ENCODE measurements at places on chromosomes 6 and 20.

DNA sequence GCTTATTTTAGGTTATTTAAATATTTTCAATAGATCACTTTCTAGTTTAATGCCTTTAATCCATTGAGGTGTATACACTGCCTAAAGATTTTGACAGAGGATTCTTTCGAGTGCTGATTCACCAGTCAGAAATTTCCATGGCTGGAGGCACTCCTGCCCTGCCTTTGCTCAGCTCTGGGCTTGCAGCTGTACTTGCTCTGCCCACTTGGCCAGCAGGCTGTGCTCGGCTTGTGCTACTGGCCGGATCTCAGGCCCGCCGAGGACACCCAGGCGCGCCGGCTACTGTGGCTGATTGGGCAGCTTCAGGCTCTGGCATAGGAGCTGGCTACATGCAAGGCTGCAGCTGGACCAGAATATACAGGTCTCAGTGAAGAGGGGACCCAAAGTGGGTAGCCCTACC lies 675.1 kb upstream of the MMS22L start:
- no peak for DNase-seq

- no peak for DNase-seq
Observed at GRCh38 chr6:112827793-112828192, 480.7 kb downstream of the RFPL4B start.

DNA sequence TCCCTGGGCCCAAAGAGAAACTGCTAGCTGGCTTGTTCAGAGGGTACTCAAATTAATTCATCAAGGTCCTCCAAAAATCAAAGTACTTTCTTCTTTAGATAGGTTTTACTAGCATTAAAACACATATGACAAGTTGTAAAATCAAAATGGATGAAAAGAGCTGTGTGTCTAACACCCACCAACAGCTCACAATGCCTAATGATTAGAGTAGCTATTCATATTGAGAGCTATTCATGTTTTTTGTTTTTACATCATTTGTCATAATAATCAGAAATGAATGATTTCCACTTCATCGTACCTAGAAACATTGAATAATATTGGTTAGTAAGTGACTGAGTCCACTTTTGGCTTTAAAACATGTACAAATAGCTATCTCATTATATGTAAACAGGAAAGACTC lies 289.9 kb upstream of the RUNX2 start:
- DNase-seq, result no peak

DNA sequence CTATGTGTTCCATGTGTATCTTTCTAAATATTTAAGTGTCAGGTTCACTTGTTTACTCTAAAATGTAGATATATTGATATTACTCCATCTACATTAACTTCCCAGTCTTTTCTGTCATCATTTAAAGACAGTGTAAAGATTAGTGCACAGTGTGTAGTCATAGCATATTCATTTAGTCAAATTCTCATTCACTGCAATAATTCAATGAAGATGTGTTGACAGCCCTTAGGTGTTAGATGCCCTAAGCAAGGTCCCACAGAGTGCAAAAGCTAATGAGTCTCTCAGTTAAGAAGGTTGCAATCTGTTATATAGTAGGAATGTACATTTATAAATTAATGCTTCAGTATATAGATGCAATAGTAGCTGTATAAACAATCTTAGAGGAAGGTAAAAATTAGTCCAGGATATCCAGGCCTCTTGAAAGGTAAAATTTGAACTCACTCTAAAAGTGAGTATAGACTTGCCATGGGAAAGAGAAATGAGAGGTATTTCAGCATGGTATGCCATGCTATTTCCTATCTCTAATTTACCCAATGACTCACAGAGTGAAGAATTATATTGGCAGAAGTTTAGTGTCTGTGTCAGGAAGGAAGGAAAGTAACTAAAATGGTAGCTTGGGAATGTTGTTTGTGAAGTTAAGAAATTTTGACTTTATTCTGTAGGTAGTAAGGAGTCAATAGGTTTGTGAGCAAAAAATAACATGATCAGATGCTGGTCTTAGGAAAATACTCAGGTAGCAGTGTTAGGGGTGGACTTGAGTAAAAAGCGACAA lies 969.9 kb upstream of the CITED2 start:
- DNase-seq, result no peak

DNA sequence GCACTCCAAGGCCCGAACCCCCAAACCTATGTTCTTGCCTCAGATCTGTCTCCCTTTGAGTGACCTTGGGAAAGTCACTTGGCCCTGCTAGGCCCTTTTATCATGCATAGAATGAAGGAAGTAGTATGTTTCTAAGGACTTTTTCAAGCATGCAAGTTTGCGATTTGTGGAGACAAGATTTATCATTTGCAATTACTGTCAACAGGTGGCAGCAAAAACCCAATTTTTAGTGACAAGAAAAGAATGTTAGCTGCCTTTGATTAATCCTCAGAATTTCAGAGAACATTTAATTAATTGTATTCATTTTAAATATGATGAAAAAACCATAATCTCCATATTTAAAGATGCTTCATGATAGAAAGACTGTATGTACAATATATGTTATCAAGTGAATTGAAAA lies 28.3 kb upstream of the PREP start:
- DNase-seq, result no peak

DNA sequence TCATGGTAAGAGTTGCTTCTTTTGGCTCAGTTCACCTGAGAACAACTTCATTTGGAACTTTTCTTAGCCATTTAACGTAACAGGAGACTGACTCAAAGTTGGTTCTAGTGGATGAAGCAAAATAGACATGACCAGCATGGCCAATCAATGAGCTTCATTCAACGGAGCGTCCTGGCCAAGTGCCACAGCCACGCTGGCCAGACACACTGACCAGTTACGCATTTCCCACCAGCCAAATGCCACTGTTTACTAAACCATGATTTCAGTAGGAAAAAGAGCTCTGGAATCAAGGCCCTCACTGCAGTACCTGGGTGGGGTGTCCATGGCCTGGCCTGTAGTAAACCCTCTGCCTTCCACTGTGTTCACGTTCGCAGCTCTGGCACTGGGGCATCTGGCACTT lies 80.4 kb downstream of the POPDC3 start:
- no peak for DNase-seq

DNA sequence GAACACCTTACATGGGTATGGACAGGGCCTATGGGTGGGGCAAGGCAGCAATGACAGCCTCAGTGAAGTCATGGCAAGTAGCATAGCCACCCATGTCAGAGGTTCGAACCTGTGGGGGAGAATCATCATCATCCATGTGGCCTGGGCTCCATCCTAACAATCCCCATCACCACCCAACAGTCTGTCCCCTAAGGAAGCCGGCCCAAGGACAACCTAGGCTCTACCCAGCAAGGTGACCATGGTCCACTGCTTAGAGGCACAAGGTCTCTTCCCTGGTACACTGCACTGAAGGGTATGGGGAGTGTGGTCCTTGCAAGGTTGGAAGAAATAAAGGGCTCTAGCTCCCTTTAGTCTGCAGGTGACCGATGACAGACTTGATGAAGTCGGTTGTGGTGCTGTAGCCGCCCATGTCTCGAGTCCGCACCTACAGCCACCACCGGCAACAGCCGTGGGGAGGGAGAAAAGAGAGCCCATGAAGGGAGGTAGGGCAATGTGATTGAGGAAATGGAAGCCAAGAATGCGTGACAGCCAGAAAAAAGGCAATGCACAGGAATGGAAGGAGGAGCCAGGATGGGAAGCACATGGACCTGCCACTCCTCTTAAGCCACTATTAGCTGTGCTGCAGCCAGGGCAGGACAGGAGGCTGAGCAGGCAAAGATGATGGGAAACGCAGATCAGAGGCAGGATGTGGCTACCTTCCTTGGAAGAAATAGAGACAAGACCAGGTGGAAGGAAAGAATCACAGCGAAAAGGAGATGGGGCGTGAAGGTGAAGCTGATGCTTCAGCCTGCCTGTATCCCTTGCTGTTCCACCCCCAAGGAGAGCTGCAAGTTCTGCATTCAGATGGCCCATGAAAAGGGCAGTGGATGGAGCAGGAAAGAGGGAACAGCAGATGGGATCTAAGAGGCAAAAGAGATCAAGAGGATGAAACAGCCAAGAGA lies 5.3 kb downstream of the IDH3B start:
- DNase-seq, result no peak

DNA sequence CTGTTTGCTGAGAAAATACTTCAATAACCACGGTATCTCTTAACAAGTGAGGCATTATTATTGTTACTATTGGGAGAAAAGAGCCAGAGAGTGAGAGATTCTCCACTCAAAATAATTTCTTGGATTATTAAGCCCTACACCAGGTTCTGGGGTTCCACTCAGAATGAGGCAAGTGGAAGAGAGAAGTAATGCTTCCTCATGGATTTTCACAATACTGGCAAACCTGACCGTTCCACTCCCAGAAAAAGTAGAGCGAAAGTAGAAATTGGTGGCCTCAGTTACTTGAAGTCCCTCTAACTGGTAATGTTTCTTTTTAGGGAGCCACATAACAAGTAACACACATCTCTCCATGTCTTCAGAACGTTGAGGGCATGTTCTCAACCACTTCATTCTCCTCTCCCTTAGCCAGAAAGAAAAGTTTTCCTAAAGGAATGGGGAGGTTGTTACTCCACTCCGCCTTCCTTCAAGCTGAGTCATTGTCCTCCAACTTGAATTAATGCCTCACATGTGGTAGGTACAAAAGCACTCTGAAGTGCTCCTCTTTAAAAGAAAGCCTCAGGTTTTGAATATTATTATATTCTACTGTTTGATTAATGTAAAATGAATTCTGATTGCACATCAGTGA lies 1.9 kb downstream of the BAG2 start:
- no peak for DNase-seq

- peak; percentile 58 for DNase-seq
Observed at GRCh38 chr6:32153564-32154513, at the start of gene PPT2. TSS of gene PPT2 (plus strand) at chr6:32154141. CDS start at chr6:32154595, 454 bp downstream.

GRCh38 chr6:11491596-11492463 lies 45.7 kb upstream of the TMEM170B start:
- no peak for DNase-seq

DNA sequence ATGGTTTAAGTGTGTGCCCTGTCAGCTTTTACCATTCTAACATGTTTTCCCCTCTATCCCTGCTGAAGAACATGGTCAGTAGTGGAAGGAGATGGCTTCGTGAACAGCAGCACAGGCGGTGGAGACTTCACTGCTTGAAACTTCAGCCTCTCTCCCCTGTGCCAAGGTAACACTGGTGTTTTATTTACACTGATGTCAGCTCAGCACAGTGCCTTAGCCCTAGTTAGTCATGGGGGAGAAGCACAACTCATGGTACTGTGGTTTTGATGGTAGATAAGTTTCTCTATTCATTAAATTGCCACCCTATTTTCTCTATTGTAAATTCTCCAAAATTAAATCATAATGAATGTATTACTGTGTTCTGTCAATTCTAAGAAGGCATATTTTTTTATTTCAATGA lies 56.6 kb downstream of the MTHFD1L start:
- DNase-seq, result no peak

- DNase-seq, result no peak
Observed at GRCh38 chr20:10585308-10585707, 88.5 kb downstream of the JAG1 start.

DNA sequence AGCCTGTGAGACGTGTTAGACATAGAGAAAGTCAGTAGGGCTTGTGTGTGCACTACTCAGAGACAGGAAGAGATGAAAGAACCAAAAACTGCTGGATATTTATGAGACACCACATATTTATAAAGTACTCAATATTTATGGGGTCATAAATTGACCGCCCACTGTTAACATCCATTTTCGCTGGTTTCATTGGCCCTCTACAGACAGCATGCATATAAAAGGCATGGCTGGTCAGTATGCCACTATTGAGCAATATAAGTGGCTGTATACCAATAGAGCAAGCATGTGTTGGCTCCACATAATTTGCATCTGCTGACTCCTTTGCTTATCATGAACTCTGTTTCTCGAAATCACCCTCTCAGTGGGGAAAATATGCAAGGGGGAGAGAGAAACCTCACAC lies 110.3 kb upstream of the BTN3A2 start:
- no peak for DNase-seq

GRCh38 chr20:23404196-23404595 lies 17.1 kb downstream of the NAPB start:
- no peak for DNase-seq

DNA sequence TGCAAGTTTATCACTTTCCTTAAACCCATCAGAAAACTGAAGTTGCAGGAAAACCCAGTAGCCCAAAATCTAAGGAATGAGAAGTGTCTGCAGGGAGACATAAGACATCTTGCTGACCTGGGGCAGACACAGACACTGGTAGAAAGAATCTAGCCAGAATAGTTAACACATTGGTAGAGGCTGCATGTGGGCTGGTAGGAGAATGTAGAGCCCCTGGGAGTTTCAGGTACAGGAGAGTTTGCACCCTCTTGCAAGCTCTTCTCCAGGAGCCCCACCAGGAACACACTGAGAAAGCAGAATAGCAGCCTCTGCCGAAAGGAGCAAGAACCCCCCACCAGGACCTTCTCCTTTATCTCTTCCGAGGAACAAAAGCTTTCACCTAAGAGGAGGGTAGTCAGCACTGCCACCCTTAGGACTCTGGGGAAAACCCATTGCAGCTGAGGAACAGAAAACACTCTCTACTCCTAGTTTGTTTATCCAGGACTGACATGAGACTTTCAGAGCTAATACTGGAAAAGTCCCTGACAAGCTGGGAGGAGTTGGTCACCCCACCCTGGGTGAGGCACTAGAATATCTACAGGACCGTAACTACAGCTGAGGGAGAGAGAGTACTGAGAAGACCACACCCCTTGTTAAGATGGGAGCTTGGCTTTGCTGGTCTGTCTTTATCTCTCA lies 10.5 kb upstream of the OGFRL1 start:
- DNase-seq, result no peak

GRCh38 chr20:10040070-10040975 lies 5.5 kb downstream of the ANKEF1 start:
- DNase-seq, result no peak

GRCh38 chr6:11618533-11618932 lies 81.0 kb downstream of the TMEM170B start:
- DNase-seq, result no peak

- DNase-seq, result no peak
Observed at GRCh38 chr6:138005846-138006245, 101.4 kb downstream of the PERP start.

DNA sequence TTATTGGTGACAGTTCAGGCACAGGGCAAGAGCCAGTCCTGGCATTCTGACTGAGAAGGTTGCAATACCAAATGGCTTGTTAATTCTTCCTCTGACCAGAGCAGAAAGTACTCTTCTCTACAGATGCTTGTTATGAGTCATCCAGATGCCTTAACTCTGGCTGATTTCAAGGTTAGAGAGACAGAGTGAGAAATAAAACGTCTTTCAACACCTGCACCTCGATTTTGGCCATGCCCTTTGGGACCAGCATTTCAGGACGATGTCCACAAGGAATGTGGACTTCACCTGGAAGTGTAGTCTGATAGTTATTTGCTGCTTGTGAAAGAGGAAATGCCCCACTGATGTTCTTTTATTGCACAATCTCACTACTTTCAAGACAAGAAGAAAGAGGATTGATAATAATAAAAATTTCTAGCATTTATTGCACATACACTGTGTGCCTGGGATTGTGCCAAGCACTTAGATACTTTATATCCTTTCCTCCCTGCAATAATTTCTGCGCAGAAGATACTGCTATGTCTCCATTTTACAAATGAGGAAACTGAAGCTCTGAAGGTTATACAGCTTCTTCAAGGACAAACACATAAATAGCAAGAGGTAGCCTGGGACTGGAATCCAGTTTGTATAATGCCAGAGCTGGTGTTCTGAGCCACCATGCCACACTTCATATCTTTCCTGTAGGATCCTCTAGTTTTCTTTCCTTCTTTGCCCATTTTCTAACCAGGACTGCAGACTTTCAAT lies 33.5 kb upstream of the MCM3 start:
- no peak for DNase-seq

GRCh38 chr20:59378966-59379365 lies 78.6 kb downstream of the EDN3 start:
- no peak for DNase-seq

- DNase-seq, result no peak
Observed at GRCh38 chr6:82711105-82711827, 347.6 kb downstream of the TPBG start.

- DNase-seq, result no peak
Observed at GRCh38 chr6:131952886-131953509, 1.8 kb upstream of the CCN2 start.

All from stimulated activated CD8-positive, alpha-beta memory T cell treated with anti-CD3 and anti-CD28 coated beads, Interleukin-4, amount 100 ng/mL, for 4 hours (primary cell).